RPMI8226 (cell line): ENCODE measurements at places on chromosomes 7 and 10.

DNA sequence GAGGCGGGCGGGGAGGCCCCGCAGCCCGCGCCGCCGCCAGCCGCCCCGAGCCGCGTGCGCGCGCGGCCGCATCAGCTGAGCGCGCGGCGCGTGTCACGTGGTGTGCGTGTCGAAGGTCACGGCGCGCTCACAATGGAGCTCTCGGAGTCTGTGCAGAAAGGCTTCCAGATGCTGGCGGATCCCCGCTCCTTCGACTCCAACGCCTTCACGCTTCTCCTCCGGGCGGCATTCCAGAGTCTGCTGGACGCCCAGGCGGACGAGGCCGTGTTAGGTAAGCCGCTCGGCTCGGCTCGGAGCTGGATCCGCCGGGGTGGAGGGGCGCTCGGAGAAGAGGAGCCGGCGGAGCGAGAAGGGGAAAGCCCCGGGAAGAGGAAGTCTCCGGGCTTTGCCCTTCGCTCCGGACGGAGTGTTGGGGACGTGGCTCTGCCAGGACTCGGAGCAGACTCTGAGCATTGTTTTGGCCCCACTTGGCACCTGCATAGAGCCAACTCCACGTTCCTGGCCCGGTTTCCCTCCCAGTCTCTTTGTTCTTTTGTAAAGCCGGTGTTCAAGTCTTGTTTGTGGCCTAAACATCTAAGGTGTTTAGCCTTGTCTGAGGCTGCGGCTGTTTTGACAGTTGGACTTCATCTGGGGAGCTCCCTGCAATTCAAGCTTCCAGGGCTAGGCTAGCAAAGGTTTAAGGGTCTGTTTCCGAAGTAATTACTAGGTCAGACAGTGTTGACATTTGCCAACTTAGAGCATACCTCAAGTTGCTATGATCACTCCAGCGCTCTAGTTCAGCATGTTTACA is at the start of gene COMMD3:
COMMD3 (plus strand) TSS at position 103 of the 790 bp plus-strand sequence; CDS start at position 133, 30 bp downstream.
- DNase-seq: peak; percentile 92

- peak; percentile 7 for DNase-seq
Measured at GRCh38 chr7:17234398-17235031, 63.9 kb upstream of the AHR start.

GRCh38 chr7:31516680-31517502 is 3.0 kb downstream of the ITPRID1 start:
- DNase-seq: no peak

GRCh38 chr10:96082153-96082552 is 38.8 kb downstream of the CCNJ start:
- DNase-seq: no peak

GRCh38 chr7:13743226-13743625 is 246.2 kb downstream of the ETV1 start:
- DNase-seq: no peak

GRCh38 chr7:129188372-129188891 is at the start of gene SMO:
SMO (plus strand) TSS chr7:129188633; CDS start chr7:129189152, 519 bp downstream.
- DNase-seq: no peak

DNA sequence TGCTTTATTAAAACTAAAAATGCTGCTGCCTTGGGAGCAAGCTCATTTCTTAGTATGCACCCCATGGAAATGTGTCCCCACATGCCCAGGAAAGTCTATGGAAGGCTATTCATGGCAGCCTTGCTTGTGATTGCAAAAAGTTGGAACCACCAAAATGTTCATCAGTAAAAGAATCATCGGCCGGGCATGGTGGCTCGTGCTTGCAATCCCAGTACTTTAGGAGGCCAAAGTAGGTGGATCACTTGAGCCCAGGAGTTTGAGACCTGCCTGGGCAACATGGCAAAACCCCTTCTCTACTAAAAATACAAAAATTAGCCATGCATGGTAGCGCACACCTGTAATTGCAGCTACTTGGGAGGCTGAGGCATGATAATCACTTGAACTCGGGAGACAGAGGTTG is 79.8 kb downstream of the ARHGAP22 start:
- no peak for DNase-seq

- no peak for DNase-seq
Measured at GRCh38 chr7:73909051-73909941, 48.3 kb downstream of the TMEM270 start.

- no peak for DNase-seq
Measured at GRCh38 chr10:117609095-117609795, 66.7 kb downstream of the EMX2 start.

- DNase-seq: no peak
Measured at GRCh38 chr7:88760136-88760515, 626 bp downstream of the ZNF804B start.

DNA sequence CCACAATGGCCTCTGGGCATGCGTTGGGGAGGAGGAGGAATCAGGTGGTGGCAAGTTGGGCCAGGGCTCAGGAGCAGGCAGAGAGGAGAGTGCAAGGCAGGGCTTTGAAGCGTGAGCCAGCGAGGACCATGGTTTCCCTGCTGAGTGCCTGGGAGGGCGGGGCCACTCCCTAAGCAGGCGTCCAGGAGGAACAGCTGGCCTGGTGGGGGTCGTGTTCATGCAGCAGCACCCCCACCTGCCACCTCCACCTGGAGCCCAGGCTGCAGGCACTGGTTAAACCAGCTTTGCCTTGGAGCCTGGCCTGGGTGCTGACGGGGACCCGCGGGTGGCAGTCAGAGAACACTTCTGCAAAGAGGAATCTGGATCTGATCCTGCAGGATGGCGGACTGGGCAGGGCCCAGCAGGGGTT is 24.2 kb upstream of the AQP1 start:
- no peak for DNase-seq

DNA sequence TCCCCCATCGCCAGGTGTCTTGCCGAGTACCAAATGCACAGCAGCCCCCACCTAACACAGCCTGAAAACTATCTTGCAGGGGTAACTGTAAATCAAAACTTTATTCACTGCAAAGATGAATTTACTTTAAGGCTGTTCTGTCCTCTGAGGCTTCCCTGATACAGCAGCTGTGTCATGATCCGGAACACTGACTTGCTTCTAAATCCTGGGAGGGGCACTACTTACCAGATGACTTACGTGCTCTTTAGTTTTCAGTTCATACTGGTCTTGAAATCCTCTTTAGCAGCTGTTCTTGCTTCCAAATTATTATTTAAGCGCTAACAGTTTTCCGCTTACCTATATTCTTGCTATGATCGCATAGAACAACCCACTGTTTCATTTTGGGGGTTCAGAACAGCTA is 4.9 kb downstream of the DYNC1I1 start:
- DNase-seq: no peak
